NCI-H1092 (cell line): ENCODE measurements at places on chromosomes 5 and 9.

DNA sequence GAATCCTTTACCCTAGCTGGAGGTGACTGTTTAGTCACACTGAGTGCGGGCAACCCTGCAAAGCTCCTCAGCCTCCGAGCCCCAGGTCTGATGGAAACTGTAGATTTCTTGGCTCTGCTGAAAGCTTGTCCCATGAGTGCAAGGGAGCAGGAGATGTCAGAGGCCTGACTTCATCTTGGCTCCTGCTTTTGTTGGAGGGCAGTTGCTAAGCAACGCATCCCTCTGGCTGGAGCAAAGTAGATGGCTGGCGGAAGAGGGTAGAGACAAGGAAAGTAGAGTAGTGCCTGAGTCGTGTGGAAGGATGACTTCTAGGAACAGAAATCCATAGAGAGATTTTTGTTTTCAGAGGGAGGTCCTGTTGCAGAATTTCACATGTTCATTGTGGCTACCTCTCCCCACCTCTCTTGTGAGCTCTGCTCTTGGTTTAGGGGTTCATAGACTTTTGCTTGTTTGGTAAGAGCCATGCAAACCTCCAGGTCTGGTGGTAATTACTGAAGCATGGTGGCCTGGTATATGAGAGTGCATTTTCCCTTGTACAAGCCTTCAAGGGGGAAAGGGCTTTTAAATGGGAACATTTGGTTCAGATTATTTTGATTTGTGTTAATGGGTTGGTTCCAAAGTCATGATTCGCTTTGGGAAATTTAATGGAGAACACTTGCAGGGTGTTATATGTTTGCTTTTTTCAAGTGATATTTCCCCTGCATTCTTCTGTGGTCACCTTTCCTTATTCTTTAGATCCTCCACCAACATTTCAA lies 71.5 kb downstream of the ARHGAP26 start:
- DNase-seq, result no peak

- DNase-seq, result no peak
Observed at GRCh38 chr5:168889039-168889438, 309.9 kb upstream of the PANK3 start.

- peak; percentile 13 for DNase-seq
Observed at GRCh38 chr9:135989722-135990467, 28.7 kb upstream of the UBAC1 start.

DNA sequence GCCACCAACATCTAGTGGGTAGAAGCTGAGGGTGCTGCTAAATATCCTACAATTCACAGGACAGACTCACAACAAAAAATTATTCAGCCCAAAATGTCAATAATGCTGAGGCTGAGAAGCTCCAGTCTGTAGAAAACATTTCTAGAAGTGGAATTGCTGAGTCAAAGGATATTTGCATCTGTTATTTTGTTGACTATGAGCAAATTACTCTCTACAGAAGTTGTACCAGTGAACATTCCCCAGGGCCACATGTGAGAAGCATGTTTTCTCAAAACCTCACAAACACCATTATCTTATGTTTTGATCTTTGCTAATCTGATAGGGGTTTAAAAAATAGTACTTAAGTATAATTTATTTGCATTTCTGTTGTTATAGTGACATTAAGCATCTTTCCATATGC lies 15.4 kb downstream of the ITK start:
- DNase-seq, result no peak

DNA sequence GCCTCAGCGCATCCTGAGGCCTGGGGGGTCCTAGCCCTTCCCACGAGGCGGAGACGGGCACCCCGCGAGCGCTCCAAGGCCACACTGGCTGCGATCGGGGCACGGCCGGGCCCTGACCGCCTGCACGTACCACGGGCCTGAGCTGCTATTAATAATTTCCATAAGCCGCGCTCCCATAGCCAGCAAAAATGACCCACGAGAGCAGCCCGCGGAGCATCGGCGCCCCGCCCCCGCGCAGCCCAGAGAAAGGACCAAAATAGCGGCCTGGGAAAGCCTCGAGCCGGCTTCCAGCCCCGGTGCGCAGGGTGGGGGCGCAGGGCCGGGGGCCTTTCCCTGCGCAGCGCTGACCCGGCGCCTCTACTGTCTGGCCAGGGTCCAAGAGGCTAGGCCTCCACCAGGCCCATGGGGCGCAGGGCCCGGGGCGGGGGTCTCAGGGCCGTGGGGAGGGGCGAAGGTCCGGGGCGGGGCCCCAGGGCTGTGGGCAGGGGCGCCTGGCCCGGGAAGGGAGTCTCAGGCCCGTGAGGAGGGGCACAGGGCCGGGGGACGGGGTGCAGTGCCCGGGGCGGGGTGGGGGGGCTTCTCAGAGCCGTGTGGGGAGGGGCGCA lies 54.4 kb downstream of the EXD3 start:
- no peak for DNase-seq

- DNase-seq, result no peak
Observed at GRCh38 chr9:78562021-78562420, 265.1 kb downstream of the PSAT1 start.

- no peak for DNase-seq
Observed at GRCh38 chr5:54679686-54680085, 162.1 kb downstream of the SNX18 start.

- DNase-seq, result no peak
Observed at GRCh38 chr9:23073136-23073535, 626.5 kb downstream of the DMRTA1 start.

DNA sequence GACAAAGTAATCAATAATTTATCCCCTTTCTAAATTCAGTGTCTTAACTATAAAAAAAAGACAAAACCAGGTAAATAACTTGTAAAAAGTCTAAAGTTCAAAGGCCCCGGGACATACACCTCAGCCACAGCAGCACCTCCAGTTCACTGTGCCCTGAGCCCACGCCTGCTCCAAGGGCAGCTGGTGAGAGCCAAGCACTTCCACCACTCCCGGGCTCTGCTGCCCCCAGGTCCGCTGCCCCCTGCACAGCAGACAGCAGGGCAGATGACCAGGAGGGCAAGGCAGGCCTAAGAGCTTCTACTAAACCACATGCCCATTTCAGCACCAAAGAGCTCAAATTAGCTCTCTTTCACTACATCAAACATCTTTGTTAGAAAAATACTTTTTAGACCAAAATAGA lies 91.9 kb downstream of the CAMSAP1 start:
- DNase-seq, result no peak

DNA sequence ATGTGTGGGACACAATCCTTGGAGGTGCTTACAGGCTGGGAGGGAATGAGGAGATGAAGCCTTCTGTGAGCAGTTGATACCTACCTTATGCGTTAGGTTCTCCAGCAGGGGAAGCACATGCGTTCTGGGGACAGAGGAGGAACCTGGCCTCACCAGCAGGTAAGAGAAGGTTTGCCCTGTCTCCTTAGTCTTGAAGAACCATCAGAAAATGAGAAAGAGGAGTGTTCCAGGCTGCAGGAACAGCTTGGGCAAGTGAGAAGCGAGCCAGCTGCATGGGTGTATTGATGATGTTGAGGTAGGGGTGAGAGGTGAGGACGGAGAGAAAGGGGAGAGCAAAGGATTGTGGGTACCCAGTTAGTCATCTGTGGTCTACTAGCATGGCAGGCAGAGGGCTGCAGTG lies 156.9 kb upstream of the MVB12B start:
- DNase-seq, result no peak

DNA sequence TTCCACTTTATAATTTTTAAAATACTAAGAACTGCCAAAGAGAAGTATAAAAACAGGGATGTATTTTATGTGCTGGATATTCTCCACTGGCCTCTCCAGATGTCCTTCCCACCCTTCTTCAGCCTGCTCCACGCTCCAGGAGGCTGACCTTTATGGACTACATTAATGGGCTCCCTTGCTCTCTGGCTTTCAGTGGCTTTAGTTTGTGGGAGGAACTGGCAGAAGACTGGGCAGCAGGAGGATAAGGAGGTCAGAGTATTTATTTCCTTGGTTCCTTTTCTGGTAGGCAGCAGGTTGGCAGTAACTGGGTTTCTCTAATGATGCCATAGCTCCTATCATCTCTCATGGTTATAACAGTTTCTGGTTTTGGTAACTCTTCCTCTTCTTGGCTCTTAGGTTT lies 133.9 kb downstream of the PAM start:
- no peak for DNase-seq

GRCh38 chr9:104276709-104277245 lies 182.7 kb downstream of the SMC2 start:
- no peak for DNase-seq

DNA sequence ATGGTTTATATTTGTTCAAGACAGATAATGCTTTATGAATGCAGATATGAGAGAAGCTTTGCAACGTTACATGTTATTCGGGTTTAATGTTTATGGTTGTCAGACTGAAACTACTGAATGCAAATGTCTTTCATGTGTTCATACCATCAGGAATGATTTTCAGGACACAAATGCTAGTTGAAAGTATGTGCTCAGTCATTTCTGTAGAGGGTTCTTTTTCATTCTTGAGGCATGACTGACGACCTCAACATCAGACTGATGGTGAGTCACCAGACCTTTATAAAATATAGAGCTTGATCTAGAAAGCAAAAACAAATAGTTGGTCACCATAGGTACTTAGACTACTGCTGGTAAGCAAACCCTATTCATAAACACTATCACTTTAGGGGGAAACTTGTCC lies 287.3 kb upstream of the NUDT12 start:
- no peak for DNase-seq

DNA sequence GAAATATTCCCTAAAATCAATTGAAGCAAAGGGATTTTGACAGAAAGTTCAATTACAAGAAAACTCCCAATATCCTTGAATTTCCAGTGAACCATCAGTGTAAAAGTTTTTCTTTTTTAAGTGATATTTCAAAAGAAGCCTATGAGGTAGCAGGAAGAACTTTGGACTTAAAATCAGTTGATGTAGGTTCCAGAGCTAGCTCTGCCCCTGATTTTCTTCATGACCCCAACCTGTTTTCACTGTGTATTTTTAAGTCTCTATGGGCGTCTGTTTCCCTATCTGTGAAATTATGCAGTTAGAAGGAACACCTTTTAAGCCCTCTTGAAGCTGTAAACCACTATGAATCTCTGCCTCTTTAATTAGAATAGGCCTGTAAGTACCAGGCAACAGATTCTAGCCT lies 66.2 kb upstream of the SLC1A1 start:
- no peak for DNase-seq

DNA sequence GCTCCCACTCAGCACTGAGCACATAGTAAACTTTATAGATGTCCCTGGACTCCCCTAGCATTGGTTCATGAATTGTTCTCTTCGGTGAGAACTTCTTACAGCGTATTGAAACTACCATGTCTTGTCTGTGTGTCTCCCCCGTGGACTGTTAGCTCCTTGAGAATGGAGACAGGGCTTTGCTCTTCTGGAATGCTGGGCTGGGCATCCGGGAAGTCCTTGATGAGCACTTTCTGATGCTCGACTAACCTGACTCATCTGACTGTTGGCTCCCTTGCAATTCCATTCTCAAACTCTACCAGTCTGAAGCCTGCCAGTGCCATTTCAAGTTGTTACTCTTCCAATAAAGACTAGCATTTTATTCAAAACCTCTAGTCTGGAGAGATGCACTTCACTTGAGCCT lies 15.0 kb upstream of the PFDN1 start:
- no peak for DNase-seq

- no peak for DNase-seq
Observed at GRCh38 chr9:124869466-124869985, 7.6 kb downstream of the ARPC5L start.

DNA sequence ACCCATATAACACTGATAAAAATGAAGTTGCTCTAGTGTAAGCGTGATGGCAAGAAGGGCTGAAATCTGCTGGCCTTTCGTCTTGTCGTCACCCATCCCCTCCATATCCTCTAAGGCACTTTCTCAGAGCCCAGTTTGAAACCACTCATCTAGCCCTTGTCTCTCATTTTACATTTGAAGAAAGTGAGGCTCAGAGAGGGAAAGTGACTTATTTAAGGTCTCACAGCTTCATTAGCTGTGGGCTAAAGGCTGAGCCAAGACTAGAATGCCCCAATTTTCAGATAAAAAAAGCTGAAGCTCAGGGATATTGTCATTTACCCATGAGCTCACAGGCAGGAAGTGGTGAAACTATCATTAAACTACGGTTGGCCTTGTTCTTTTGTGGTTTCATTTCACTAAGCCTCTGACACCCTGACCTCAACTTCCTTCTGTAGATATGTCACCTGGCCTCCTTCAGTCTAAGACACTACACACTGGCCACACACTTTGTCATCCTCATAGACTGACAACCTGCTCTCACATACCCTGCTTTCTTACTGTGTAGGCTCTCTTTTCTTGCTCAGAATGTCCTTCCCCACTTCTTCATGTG lies 176.7 kb upstream of the DMAC1 start:
- DNase-seq, result no peak

DNA sequence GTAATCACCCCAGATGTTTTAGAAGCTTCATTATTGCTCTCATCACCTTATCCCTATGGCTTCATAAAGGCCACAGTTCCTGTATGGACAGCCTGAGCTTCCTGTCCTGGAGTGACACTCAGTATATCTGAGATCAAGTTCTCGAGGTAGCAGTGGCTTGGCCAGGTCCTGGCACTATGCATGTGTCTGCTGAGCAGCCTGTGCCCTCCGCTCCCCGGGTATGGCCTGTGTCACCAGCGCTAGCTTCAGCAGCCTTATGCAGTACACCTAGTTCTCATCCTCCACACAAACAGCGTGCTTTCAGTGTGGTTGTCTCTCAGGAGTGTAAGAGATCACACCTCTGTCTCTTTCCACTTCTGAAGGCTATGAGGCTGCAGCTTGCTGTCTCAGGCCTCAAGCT lies 514.7 kb downstream of the DIRAS2 start:
- no peak for DNase-seq

DNA sequence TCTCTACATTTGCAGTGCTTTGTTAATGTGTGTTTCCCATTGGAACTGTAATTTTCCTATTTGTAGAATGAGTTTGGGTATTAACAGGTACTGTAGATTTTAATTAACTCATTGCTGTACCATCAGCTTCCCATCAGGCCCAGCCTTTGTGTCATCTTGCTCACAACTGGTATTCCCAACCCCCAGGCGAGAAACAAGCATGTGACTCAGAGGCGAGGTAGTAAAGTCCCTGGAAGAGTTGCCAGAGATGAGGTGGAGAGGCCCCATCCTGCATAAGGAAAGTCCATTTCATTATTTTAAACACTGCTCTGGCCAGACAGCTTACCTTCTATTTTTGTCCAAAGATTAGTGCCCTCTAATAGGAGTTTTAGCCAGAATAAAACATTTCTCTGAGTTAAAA lies 29.9 kb downstream of the ADCY2 start:
- no peak for DNase-seq

GRCh38 chr9:133879615-133880014 lies 112.5 kb downstream of the VAV2 start:
- DNase-seq, result no peak

GRCh38 chr5:107894361-107894760 lies 223.6 kb upstream of the EFNA5 start:
- DNase-seq, result no peak

DNA sequence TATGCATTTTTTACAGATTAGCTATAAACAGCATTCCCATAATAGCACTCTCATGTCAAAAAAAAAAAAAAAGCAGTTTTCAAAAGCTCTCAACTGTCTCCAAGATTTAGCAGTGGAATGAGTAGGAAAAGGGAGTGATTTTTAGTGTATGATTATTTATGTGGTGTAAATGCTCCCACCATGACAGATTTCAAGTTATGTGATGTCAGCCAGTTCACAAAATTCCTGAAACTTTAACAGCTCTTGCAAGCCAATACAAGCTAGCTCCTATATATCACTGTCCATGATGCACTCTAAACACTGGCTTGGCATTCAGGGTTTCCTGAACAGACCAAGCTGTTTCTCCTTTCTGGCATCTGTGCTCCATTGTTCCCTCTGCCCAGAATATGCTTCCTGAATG lies 7.9 kb upstream of the ANKDD1B start:
- DNase-seq, result no peak

- DNase-seq, result no peak
Observed at GRCh38 chr9:92247981-92248380, 45.5 kb downstream of the IARS1 start.

GRCh38 chr9:69265891-69266290 lies 59.1 kb upstream of the ENTREP1 start:
- no peak for DNase-seq

GRCh38 chr9:70765946-70766345 lies 351.5 kb upstream of the KLF9 start:
- DNase-seq, result no peak
